Eye (tissue), 1 donor: ENCODE measurements at places on chromosomes 2 and 18.

- DNase-seq = no peak
Measured at GRCh38 chr2:27527182-27527581, 30.5 kb downstream of the GCKR start.

- DNase-seq = no peak
Measured at GRCh38 chr2:239604861-239605260, 204.0 kb upstream of the HDAC4 start.

DNA sequence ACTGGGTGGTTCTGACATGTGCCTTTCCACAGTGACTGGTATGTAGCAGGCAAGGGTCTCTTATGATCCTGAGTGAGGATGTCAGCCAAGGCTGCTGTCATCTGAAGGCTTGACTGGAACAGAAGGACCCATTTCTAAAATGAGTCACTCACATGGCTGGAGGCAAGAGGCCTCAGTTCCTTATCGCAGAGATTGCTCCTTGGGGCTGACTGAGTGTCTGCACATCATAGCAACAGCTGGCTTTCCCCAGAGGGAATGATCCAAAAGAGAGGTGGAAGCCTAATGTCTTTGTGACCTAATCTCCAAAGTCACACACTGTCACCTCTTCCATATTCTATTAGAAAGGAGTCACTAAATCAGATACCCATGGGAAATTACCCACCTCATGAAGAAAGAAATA lies 114.0 kb downstream of the NEDD4L start:
- DNase-seq = no peak

GRCh38 chr2:184835398-184835715 lies 237.0 kb downstream of the ZNF804A start:
- no peak for DNase-seq

DNA sequence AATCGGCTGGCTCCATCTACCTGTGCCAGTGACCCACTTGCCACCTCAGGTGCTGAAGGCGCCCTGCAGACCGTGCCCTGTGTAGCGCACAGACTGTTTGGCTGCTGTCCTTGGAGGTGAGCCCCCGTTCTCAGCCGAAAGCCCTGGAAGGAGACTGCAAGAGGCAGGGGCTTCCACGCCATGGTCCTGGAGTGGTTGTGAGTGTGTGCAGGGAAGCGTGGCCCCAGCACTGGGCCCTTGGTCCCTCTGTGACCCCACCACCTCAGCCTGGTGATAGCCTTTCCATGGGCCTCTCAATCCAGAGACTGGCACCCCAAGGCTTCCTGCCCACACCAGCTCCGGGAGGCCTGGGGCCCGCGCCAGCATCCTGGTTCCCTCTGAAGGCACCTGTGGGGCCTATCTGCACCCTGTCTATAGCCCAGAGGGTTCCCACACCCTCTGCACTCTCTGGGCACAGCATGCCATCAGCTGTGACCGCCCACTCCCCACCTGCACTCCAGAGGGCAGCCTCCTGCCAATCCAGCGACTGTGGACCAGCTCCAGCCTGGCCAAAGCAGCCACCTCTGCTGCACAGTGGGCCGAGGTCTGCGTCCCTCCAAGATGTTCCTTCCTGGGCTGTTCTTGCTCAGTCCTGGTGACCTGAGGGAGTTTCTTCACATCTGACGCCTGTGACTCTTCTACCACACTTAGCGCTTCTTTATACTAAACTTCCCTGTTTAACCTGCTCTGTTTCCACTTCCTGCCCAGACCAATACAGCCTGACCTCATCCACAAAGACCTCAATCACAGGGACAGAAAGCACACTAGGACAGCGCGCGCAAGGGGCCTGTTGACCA lies 109.5 kb downstream of the EIPR1 start:
- DNase-seq = no peak

DNA sequence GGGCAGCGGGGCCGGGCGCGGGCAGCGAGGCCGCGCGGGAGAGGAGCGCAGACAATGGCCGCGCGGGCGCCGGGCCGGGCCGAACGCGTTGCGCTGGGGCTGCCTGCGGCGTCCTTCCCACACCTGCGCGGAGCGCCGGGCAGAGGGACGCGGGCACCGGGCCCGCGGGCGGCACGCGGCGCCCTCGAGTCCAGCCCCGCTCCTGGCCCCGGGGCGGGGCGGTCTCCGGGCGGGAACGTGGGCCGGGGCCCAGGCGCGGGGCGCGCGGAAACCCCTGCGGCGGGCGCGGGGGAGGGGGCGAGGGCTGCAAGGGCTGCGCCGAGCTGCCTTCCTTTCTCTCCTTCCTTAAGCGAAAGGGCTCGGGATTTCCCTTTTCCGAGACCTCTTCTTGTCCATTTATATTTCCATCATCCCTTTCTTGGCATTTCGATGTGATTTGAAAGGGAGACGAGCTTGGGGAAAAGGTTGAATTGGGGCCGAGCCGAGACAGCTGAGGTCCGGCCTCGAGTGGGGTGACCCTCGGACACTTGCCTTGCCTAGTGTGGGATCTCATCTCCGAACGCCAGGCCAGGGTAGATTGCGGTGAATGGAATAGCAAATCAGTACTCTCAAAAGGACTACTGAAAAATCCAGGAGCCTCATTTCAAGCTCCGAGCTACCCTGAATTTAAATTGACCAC lies 676 bp downstream of the KLHL23 start:
- DNase-seq = peak; percentile 82

DNA sequence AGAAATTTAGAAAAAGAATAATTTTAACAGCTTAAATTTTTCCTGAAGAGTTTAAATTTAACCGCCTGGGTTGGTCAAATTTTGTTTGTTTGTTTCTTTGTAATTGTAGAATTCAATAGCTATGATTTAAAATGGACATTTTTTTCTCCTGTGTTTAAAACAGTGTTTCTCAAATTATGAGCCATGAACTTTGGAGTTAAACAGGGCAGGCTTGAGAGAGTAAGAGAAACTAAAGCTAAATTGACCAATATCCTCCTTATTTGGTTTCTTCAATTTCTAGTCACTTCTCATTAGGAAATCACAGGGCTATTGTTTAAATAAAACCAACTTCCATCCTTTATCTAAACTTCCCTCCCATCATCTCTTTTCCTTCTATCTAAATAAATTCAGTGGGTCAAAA lies 21.9 kb downstream of the FN1 start:
- DNase-seq = no peak

- no peak for DNase-seq
Measured at GRCh38 chr2:203893840-203894239, 26.3 kb downstream of the CTLA4 start.

GRCh38 chr2:68748568-68748967 lies 14.0 kb downstream of the ARHGAP25 start:
- peak; percentile 19 for DNase-seq

DNA sequence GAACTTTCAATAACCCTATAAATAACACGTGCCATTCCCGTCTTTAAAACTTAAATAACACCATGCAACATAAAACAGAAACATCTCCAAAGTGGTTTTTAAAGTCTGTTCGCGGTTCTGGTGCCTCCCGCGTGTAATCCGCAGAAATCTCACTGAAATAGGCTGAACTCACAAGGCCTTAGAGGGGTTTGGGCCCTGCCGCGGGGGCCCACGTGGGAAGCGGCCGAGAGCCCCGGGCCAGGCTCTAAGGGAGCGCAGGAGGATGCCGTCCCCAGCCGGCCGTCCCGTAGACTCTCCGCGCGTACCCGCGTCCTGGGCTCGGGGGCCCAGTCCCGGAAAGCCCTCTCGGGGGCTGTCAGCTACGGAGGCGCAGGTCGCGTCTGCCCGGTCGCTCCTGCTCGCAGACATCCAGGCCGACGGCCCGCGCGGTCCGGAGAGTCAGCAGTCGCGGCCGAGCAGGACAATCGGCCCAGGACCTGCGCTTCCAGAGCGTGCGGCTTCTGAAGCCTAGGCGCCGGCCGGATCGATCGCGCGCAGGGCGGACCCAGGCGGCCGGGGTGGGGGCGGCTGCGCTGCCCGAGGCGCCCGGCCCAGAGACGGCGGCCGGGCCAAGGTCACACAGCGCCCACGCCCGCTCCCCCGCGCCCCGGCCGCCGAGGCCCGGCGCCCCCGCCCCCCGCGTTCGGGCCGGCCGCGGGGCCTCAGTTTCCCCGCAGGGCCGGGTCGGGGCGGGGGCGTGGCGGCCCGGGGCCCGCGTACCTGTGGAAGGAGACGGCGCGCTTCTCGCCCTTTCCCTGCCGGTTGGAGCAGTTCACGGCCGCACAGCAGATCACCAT lies 558 bp downstream of the THAP4 start:
- DNase-seq = peak; percentile 65

GRCh38 chr2:240432430-240432819 lies 3.0 kb upstream of the GPC1 start:
- no peak for DNase-seq

DNA sequence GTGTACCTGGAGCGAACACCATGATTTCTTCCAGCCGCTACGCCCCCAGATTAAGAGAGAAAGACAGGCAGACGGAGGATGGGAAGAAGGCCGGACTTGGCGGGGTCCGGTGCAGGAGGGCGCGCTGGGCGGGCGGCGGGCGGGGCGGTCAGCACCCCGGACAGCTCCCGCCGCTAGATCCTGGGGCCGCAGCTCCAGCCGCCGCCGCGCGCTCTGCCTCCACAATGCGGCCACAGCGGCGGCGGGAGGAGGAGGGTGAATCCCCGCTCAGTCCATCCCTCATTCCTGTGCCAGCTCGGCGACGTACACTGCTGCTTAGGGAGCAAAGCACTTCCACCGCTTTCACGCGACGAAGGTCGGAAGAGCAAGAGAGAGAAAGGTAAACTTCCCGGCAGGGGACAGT lies at the start of gene AKAIN1:
TSS of gene AKAIN1 (minus strand) at position 226 of the 403 bp plus-strand sequence. CDS start at position 22, 204 bp downstream.
- DNase-seq = peak; percentile 87

- DNase-seq = peak; percentile 40
Measured at GRCh38 chr18:36831139-36831538, 2.2 kb downstream of the KIAA1328 start.

DNA sequence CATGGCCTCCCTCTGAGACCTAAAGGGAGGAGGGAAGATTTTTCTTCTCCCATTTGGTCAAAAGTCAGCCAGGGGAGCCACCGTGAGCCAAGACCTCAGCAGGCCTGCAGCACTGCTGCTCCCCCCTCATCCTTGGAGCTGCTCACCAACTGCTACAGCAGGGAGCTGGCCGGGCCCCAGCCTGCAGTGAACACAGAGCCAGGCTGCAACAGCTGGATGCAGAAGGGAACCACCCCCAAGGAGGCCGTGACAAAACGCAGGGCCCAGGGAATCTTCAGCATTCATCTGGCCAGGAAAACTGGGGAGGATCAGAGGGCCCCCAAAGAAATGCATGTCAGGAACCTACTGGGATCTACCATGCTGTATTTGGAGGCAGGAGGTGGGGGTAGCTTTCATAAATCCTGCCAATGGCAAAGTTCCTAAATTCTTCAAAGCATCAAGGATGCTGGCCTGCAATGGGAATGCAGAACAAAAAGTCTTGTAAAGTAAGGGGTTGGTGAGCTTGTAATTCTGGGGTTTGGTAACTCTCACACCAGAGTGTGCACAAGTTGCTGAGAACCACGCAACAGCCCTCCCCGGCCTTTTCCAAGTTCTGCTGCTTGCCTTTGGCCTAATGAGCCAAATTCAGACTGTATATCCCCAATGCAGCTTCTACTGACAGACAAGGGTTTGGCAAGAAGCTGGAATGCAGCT lies 61.0 kb downstream of the CACNB4 start:
- no peak for DNase-seq

DNA sequence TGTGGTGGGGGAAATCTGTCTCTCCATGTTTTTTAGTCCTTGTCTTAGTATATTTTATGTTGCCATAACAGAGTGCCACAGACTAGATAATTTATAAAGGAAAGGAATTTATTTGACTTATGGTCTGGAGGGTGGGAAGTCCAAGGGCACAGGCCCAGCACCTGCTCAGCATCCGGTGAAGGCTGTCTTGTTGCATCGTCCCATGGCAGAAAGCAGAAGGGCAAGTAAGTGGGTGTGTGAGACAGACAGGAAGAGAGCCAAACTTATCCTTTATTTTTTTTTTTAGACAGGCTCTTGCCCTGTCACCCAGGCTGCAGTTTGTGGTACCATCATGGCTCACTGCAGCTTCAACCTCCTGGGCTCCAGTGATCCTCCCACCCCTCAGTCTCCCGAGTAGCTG lies 98.1 kb downstream of the HS1BP3 start:
- no peak for DNase-seq

DNA sequence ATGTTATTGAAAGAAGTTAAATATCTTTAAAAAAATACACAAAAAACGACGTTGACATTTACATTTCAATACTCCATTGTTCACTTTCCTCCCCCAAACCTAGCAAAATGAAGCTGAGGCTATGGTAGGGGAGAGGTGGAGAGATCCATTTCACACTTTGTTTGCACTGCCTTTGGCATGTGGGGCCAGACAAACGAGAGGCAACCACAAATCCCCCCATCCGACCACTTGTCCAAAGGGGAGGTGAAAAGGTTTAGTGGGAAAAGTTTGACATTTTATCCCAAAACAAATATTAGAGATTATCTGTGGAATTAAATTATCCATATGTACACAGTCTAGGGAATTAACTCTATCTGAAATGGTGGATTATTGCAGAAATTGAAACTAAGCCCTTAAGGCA lies 261.7 kb upstream of the FIGN start:
- no peak for DNase-seq

DNA sequence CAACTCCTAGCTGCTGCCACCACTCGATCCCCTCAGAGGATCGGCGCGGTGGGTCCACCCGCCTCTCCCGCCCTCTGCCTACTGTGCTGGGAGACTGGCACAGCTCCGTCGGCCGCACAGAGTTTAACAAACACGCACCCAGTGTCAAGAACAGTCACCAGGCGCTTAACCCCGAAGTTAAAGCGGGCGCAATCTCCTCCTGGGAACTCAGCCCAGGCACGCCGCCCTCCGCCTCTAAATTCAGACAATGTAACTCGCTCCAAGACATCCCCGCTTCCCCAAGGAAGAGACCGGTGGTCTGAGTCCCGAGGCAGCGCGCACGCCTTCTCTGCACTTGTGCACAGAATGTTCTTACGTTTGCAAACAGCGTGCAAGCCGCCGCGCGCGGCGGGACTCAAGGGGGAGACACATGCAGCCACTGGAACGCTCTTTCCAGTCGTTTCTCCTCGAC lies 533 bp downstream of the CXCR4 start:
- peak; percentile 87 for DNase-seq

DNA sequence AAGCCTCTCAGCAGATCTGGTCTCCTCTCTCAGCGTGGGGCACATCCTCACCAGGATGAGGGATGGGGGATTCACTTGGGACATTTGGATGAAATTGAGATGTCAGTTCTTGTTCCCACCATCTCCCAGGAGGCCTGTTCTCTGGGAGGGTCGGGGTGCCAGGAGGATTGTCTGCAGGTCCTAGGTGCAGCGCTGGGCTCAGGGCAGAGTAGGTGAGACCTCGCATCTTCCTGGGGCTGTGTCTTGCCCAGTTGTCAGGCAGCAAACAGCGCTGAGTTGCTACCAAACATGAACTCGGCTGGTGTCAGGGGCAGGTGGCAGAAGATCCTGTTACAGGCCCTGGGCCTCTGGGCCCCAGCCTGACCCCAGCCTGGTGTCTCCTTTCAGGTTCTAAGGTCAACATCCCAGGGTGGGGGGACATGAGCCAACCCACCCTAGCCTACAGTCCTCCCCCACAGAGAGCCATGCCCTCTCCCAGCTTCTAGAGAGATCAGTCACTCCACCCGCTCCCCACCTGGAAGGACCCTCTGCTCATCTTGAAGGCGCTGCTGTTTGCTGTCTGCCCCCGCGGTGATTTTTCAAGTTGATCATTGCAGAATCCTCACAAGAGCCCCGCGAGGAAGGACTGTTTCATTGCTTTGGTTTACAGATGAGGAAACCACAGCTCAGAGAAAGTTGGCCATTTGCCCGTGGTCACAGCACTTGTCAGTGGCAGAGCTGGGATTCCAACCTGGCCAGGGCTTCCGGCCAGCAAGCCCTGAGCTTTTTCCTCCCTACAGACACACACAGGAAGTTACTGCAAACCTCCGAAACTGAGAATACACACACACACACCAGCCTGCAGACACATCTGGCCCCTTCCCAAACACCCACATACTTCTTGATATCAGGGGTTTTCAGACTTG lies 83.9 kb downstream of the STPG4 start:
- DNase-seq = no peak
